ENCODE measurements at places on chromosomes 13 and 19. TPM values are rescaled to one million over a fixed set of nuclear protein-coding genes. Genes with fewer than 3 reads are reported as not detected.

The DEDD2 gene
- total RNA-seq = 83.7 TPM

DNA sequence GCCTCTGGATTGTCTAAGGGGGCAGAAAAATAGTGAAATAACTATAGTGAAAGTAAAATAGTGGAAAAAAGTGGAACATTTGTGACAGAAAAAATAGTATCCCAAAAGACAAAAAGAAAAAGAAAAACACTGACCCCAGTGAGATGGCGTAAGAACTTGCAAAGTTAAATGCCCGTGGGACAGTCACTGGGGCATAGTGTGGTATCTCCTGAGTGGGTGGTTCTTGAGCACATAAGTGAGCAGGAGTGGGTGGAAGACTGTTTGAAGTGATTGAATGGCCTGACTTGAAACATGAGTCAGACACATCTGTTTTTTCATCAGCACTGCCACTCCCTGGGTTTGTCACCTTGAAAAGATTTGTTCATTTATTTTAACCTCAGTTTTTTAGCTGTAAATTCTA, 2.5 kb downstream of the ZNF430 start:
- peaks cover 30% of the 10 kb centered on the region for H3K36me3 ChIP-seq
- peak; percentile 18 for DNase-seq
- H3K27me3 ChIP-seq = no peaks in the 10 kb centered on the region
- H3K4me3 ChIP-seq = no peak overlapping the region
- peaks cover 19% of the 10 kb centered on the region for H3K4me1 ChIP-seq

The UNC13A gene
- not detected for total RNA-seq

DNA sequence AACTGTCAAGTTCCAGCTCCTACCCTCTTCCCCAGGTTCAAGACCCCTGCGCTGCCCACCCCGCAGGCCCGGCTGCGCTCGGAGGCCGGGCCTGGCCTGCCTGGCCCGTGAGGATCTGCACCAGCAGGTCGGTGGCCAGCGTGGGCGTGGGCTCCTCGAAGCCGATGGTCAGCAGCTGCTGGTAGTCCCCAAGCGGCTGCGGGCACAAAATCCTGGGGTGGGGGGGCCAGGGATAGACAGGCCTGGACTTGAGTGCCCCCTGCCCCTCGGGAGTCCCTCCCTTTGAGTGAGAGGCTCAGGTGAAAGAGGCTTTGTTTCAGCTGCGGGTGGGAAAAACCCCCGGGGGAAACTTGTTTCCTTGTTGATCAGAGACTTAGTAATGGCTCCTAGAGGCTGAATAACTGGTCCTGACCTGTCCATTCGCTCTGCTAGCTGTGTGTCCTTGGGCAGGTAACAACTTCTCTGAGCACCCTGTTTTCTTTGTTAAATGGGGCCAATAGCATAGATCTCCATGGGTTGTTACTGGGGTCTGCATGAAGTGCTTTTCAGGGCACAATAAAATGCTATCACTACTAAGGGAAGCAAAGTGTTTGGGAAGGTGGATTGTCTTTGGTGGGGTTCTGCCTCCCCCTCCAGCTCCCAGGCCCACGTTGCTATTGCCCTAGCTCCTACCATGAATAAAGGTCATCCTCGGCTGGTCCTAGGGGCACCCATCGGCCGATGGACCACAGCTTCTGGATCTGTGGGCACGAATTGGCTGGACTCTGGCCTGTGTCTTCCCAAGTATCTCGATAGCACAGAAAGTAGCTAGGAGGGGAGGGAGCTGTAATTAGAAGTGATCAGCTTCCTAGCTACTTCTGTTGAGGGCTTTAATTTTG, 3.5 kb downstream of the C19orf67 start:
- peaks cover 18% of the 10 kb centered on the region for H3K4me1 ChIP-seq
- no peaks in the 10 kb centered on the region for H3K36me3 ChIP-seq
- peak overlapping the region; percentile 76 for H3K27ac ChIP-seq
- H3K4me3 ChIP-seq = peak overlapping the region; percentile 49
- H3K27me3 ChIP-seq = no peaks in the 10 kb centered on the region
- DNase-seq = peak; percentile 77

GRCh38 chr13:39956036-39956435, 300.6 kb downstream of the COG6 start:
- no peak overlapping the region for H3K27ac ChIP-seq
- DNase-seq = peak; percentile 61
- peaks cover 4% of the 10 kb centered on the region for H3K4me1 ChIP-seq
- H3K27me3 ChIP-seq = no peaks in the 10 kb centered on the region

- no peak overlapping the region for H3K27ac ChIP-seq
- no peak for DNase-seq
- no peaks in the 10 kb centered on the region for H3K36me3 ChIP-seq
- no peaks in the 10 kb centered on the region for H3K27me3 ChIP-seq
- no peak overlapping the region for H3K4me3 ChIP-seq
Measured at GRCh38 chr13:71396149-71396548, 470.9 kb downstream of the DACH1 start.

- no peak overlapping the region for H3K4me3 ChIP-seq
- no peak overlapping the region for H3K27ac ChIP-seq
- no peaks in the 10 kb centered on the region for H3K27me3 ChIP-seq
- no peak for DNase-seq
Measured at GRCh38 chr13:41579881-41580280, 122.5 kb downstream of the RGCC start.

The CYP4F8 gene
- total RNA-seq = not detected

GRCh38 chr19:39410017-39410830, 2.2 kb upstream of the PLEKHG2 start:
- peaks cover 59% of the 10 kb centered on the region for H3K4me1 ChIP-seq
- H3K36me3 ChIP-seq = peaks cover 16% of the 10 kb centered on the region
- peak; percentile 87 for DNase-seq
- peak overlapping the region; percentile 92 for H3K4me3 ChIP-seq
- H3K27me3 ChIP-seq = no peaks in the 10 kb centered on the region
- H3K27ac ChIP-seq = peak overlapping the region; percentile 96

The FCHO1 gene
- 66.5 TPM for total RNA-seq

DNA sequence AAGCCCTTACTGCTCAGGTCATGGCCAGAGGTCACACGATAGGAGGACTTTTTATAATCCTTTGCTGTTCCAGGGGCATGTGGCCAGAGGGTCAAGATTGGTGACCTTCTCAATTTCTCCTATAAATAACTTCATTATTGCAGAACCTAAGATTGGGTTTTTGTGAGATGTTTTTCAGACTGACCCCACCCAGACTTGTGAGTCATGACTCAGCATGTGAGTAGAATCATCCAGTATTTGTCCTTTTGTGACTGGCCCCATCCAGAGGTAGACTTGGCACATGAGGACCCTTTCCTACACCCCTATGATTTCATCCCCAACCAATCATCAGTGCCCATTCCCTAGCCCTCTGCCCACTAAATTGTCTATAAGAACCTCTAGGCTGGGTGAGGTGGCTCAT, 84.5 kb upstream of the ABCC4 start:
- H3K4me3 ChIP-seq = no peak overlapping the region
- no peak overlapping the region for H3K27ac ChIP-seq
- H3K27me3 ChIP-seq = no peaks in the 10 kb centered on the region
- H3K36me3 ChIP-seq = no peaks in the 10 kb centered on the region
- no peak for DNase-seq
